ENCODE measurements at places on chromosomes 2 and 18. TPM values are rescaled to one million over a fixed set of nuclear protein-coding genes. Genes with fewer than 3 reads are reported as not detected.

Gene TRIM43
- total RNA-seq, result not detected

Gene MPP4
- 0.37 TPM for total RNA-seq

Gene LRATD1
- total RNA-seq, result 0.27 TPM

Gene GPAT2
- not detected for total RNA-seq

Gene ITGAV
- total RNA-seq, result 42.6 TPM

Gene CNTNAP5
- 0.07 TPM for total RNA-seq

Gene TSN
- total RNA-seq, result 125 TPM

Gene INHA
- 1.5 TPM for total RNA-seq

- H3K36me3 ChIP-seq, result no peaks in the 10 kb centered on the region
- H3K4me3 ChIP-seq, result peak overlapping the region; percentile 69
- peaks cover 35% of the 10 kb centered on the region for H3K4me1 ChIP-seq
- DNase-seq, result peak; percentile 45
- peak overlapping the region; percentile 92 for H3K27ac ChIP-seq
- no peaks in the 10 kb centered on the region for H3K27me3 ChIP-seq
Measured at GRCh38 chr2:138500592-138501424, 762 bp upstream of the SPOPL start.

DNA sequence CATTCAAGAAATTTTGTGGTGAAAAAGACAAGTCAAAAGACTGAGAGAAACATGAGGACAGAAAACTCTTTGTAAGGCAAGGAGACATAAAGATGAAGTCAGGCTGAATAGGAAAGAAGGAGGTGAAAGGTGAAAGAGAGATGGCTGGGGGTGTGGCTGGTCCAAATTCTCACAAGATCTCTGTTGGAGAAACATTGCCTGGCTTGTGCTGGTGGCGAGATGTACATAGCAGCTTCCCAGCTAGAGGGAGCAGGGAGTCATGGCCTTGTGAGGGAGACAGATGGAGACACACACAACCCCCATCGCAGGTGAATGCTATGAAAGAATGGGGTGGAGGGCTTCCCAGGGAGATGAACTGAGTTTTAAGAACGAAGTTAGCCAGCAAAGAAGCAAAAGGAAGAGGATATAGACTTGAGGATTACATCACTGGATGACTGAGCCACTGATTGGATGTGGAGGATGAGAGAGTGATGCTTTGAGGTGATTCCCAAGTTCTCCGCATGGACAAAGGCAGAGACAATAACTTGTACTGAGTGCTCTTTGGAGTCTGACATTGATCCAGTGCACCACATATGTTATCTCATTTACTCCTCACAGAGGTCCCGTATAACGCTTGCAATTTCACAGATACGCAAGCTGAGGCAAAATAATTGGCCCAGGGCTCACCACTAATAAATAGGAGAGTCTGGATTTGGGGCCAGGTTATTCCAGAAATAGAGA lies 3.7 kb upstream of the EMX1 start:
- peaks cover 2% of the 10 kb centered on the region for H3K27me3 ChIP-seq
- no peaks in the 10 kb centered on the region for H3K36me3 ChIP-seq
- H3K4me3 ChIP-seq, result no peak overlapping the region
- no peak overlapping the region for H3K27ac ChIP-seq

- H3K4me3 ChIP-seq, result no peak overlapping the region
- no peaks in the 10 kb centered on the region for H3K36me3 ChIP-seq
- no peaks in the 10 kb centered on the region for H3K27me3 ChIP-seq
- DNase-seq, result no peak
Measured at GRCh38 chr2:99812426-99812825, 322.6 kb upstream of the REV1 start.

GRCh38 chr2:234412726-234413125 lies 84.2 kb downstream of the ARL4C start:
- H3K4me3 ChIP-seq, result no peak overlapping the region
- no peaks in the 10 kb centered on the region for H3K27me3 ChIP-seq
- H3K27ac ChIP-seq, result peak overlapping the region; percentile 94

DNA sequence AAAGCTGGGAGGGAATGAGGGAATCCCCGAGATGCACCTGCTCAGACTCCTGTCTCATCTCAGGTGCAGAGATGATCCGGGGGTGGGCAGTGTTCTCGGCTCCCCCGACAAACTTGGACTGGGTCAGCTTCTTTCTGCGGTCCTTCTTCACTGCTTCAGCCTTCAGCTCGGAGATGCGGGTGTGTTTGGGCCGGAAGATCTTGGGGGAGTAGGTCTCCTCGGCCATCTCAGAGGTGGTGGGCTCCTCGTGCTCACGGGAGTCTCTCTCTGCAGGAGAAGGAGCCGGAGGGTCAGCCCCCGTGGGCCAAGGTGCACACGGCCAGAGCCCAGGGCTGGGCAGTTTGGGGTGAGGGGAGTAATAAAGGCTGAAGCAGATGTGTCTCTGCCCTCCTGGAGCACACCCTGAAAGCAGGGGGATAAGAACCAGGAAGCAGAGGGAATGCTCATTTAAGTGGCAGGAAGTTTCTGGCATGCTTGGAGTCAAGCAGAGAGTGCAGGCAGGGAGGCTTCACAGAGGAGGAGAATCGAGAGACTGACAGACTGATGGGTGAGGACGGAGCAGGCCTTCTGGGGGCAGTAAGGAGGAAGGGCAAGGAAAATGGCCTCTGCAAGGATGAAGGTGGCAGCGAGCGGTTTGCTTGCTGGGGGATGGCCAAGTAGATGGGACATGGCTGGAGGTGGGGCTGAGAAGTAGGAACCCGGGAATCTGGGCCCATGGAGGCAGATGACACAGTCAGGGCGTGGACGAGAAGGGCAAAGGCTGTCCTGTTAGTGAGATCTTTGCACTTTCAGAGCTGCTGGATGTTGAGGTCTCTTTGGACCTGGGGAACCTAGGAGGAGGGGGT lies 16.3 kb downstream of the IGFBP5 start:
- no peak overlapping the region for H3K4me3 ChIP-seq
- H3K27me3 ChIP-seq, result no peaks in the 10 kb centered on the region
- no peaks in the 10 kb centered on the region for H3K36me3 ChIP-seq

- DNase-seq, result no peak
- peaks cover 5% of the 10 kb centered on the region for H3K4me1 ChIP-seq
- H3K36me3 ChIP-seq, result no peaks in the 10 kb centered on the region
- no peak overlapping the region for H3K27ac ChIP-seq
- H3K4me3 ChIP-seq, result no peak overlapping the region
Measured at GRCh38 chr2:95384854-95385569, 17.5 kb upstream of the FAHD2A start.

- H3K36me3 ChIP-seq, result no peaks in the 10 kb centered on the region
- no peak overlapping the region for H3K27ac ChIP-seq
- H3K4me1 ChIP-seq, result no peaks in the 10 kb centered on the region
- DNase-seq, result no peak
- H3K27me3 ChIP-seq, result no peaks in the 10 kb centered on the region
- H3K4me3 ChIP-seq, result no peak overlapping the region
Measured at GRCh38 chr2:97730245-97730644, 16.9 kb downstream of the ZAP70 start.

DNA sequence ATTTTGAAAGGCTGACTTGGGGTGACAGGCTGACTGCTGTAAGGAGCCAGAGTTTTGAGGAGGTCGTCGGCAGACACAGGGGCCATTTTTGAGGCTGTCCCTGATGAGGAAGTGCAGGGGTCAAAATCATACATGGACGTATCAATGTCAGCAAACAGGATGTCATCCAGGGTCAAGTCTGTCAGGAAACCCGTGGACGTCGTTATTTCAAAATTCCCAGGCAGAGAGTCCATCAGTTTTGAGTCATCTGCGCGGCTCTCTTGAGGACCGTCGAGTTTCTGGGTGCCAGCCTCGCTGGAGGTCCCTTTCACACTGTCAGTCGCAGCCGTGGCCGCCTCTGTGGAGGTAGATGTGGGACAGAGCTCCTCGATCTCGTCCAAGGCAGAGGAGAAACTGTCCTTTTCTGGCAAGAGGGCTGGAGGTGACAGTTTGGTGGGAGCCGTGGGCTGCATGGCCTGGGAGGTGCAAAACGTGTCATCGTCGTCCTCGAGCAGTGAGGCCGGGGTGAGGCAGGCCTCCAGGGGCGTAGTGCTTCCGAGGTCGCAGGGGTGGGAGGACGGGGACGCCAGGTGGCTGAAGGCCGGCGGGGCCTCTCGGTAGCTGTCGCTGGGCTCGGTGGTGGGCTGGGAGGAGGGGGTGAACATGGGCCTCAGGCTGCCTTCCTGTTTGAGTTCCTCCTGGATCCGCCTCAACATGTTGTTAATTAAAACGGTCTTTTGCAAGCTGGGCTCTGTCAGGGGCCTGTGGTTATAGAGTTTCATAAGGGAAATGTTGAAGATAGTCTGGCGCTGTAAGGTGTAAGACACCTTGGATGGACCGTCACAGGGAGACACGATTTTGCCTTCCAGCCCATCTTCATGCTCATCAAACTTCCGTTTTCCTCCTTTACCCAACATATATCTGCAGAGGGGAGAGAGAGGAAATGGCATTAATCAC lies 17.5 kb downstream of the SERTAD2 start:
- H3K27me3 ChIP-seq, result no peaks in the 10 kb centered on the region
- no peak for DNase-seq
- no peak overlapping the region for H3K4me3 ChIP-seq
- no peak overlapping the region for H3K27ac ChIP-seq
- H3K36me3 ChIP-seq, result peaks cover 7% of the 10 kb centered on the region

- H3K27ac ChIP-seq, result no peak overlapping the region
- H3K4me1 ChIP-seq, result no peaks in the 10 kb centered on the region
- H3K4me3 ChIP-seq, result no peak overlapping the region
- H3K36me3 ChIP-seq, result no peaks in the 10 kb centered on the region
Measured at GRCh38 chr18:47888156-47888555, 42.3 kb downstream of the SMAD2 start.

GRCh38 chr2:7736646-7737305 lies 819.6 kb downstream of the RNF144A start:
- no peak for DNase-seq
- H3K27ac ChIP-seq, result no peak overlapping the region
- no peaks in the 10 kb centered on the region for H3K36me3 ChIP-seq
- H3K4me1 ChIP-seq, result no peaks in the 10 kb centered on the region

DNA sequence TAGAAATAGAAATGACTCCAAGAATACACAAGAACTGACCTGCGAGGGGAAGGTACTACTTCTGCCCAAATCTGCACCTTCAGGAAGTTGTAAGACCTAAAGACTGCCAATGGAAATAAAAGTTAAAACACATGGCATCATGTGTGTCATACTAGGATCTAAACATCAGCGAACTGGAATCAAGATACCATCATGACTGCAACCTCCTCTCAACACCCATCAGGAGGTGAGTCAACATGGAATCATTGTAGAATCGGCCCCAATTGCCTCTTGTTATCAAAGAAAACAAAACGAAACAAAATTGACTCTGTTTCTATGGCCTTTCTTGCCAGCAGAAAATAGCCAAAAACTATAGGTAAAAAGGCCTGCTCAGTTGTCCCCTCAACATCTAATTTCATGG lies 15.1 kb downstream of the RDH14 start:
- H3K27ac ChIP-seq, result no peak overlapping the region
- no peak overlapping the region for H3K4me3 ChIP-seq
- H3K27me3 ChIP-seq, result no peaks in the 10 kb centered on the region
- no peak for DNase-seq

DNA sequence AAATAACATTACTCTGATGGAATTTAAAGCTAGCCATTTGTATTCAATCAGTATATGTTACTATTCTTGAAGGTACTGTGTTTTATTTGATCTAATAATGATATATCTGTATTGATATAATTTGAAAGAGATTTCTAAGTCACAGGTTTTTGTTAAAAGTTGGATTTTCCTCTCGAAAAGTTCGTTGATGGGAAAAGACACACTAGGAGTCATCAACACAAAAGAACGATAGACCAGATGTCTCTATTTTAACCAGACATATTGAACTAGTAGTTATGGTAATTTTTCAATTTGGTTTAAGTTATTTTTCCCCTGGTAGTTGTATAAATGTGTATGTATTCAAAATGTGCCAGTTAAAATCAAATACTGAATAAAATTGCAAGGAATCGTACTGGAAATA lies 2.5 kb downstream of the ASXL3 start:
- DNase-seq, result no peak
- no peak overlapping the region for H3K4me3 ChIP-seq
- no peaks in the 10 kb centered on the region for H3K27me3 ChIP-seq
- H3K36me3 ChIP-seq, result no peaks in the 10 kb centered on the region
- no peaks in the 10 kb centered on the region for H3K4me1 ChIP-seq
- no peak overlapping the region for H3K27ac ChIP-seq

DNA sequence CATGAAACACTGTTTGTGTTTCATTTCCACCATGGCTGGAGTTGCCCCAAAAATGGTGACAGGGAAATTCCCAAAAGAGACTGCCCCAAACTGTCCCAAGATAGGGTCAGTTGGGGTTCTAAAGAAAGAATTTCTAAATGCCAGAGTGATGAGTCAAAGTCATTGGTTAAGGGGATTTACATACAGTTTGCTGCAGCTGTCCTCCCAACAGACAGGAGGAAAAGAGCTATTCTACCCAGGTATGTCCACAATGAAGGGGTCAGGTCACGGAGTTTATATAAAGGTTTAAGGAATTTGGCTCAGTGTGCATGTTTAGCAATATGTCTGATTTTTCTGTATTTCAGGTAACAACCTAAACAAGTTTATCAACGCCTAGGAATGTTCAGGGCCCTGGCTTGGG lies 344.1 kb downstream of the TDRD15 start:
- no peak overlapping the region for H3K4me3 ChIP-seq
- H3K27me3 ChIP-seq, result no peaks in the 10 kb centered on the region
- no peaks in the 10 kb centered on the region for H3K36me3 ChIP-seq
- H3K27ac ChIP-seq, result no peak overlapping the region
- H3K4me1 ChIP-seq, result peaks cover 13% of the 10 kb centered on the region
- DNase-seq, result no peak

All from Caco-2 (cell line).